ENCODE measurements at places on chromosomes 6 and 20.
A peak's percentile ranks its signal among the peaks of the same experiment; 100 is the strongest.

- peak; percentile 32 for DNase-seq
Observed at GRCh38 chr6:142474531-142475289, 172.9 kb downstream of the ADGRG6 start.

GRCh38 chr6:39733704-39734103, 8.5 kb upstream of the KIF6 start:
- DNase-seq = no peak

GRCh38 chr6:166540631-166541331, 45.7 kb downstream of the RAMACL start:
- no peak for DNase-seq

GRCh38 chr6:154246723-154247118, 109.9 kb downstream of the IPCEF1 start:
- DNase-seq = no peak

GRCh38 chr6:23174781-23175361, 605.5 kb downstream of the HDGFL1 start:
- no peak for DNase-seq

DNA sequence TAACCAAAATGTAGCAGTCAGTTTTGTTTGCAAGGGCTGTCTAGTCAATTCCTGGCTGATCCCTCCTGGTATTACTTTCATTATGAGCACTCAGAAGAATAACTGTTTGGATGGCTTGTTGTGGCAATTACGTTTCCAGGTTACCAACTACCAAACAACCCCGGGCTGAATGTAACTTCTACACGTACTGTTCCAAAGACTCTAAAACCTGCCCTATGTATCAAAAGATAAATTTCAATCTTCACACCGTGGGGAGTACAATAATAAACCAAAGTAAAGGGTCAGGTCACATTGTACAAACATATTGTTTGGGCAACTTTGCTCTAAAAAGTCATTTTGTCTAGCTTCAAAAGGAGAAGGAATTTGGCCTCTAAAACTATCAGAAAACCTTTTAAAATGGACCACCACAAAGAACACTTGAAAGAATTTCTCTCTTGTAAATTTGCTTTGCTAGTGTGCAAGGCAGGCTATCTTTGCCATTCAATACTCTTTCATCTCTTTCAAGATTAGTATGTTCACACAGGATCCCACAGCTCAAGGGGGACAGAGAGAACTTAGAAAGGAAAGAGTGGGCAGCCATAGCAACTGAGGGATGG, 27.6 kb downstream of the DCDC2 start:
- DNase-seq = no peak

DNA sequence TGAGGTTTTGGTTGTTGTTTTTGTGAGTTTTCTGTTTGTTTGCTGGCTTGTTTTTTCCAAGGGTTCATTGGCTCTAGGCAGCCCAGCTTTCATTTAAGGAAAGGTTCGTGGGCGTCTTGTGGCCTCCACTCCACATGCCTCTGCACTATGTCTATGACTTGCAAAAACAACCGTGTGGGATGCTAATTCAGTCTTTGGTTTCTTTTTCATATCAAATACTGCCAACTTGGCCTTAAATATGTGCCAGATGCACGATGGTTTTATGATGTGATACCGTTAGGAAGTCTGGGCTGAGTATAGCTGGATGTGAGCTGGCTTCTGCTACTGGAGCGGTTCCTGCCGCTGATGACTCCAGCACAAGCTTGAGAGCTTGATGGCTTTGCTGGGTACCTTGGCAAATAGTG, 96.3 kb downstream of the BMP2 start:
- DNase-seq = no peak

DNA sequence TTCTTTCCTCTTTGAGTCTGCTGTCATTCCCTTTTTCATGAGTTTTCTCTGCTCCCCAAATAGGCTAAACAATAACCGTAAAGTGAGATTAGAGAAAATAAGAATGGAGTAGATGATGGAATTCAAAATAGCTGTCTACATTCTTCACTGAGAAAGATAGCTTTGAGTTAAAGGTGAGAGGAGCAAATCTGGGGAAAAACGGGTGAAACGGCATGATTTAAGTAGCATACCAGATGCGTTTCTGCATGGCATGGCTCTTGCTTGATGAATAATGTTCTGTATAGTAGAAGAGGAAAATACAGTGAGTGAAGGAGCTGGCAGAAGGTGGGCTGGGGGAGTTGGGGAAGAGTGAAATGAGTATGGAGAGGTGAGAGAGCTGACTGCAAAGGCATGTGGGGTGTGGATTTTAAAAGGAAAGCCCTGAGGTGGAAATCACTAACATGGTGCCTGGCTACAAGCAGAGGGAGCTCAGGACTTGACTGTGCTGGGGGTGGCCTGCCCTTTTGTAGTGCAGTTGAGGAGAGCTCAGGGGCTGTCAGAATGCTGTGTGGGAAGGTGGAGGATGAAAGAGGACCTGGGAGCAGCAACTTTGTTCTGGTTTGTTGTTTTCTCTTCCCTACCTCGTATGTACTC, 8.8 kb downstream of the BICRAL start:
- DNase-seq = no peak

GRCh38 chr20:41861772-41862422, 243.7 kb upstream of the CHD6 start:
- no peak for DNase-seq

GRCh38 chr6:105988321-105988720, 97.8 kb upstream of the PRDM1 start:
- DNase-seq = no peak

GRCh38 chr20:47773371-47773786, 11.9 kb downstream of the SULF2 start:
- no peak for DNase-seq

GRCh38 chr6:8983202-8983688, 547.9 kb upstream of the SLC35B3 start:
- DNase-seq = peak; percentile 51
